ENCODE measurements at places on chromosomes 7 and 10.

GRCh38 chr10:81876253-81877077 lies 1.5 kb downstream of the NRG3 start:
- no peak for DNase-seq

DNA sequence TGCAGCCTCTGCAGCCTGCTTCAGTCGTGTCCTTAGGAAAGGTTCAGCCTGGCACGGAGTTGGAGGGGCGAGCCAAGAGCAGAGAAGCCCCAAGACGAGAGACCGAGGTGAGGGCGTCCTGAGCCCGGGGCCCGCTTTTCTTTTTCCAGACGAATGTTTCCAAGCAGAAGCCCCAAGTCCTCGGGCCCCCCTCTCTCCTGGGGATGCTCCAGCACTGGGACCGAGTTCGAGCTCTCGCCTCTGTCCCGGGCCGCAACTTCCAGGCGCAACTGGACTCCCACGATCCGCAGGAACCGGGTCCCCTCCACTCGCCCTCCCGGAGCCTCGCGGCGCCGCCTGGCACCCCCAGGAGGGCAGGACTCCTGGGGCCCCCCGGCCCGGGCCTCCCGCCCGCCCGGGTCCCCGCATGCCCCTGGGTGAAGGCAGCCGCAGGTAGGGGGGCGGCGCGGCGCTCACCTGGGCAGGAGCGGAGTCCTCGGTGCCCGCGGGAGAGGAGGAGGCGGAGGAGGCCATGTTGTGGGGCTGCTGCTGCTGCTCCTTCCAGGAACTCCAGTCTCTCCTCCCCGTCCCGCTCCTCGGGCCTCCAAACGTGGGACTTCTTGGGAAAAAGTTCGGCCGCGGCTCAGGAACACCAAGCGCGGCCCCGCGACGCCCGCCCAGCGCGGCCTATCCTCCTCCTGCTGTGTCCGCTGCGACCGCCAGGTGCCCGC lies 45.3 kb upstream of the CDK1 start:
- DNase-seq, result peak; percentile 9

- no peak for DNase-seq
Measured at GRCh38 chr7:158355456-158356065, 232.1 kb downstream of the PTPRN2 start.

GRCh38 chr10:15365692-15366091 lies 5.4 kb downstream of the FAM171A1 start:
- DNase-seq, result no peak

DNA sequence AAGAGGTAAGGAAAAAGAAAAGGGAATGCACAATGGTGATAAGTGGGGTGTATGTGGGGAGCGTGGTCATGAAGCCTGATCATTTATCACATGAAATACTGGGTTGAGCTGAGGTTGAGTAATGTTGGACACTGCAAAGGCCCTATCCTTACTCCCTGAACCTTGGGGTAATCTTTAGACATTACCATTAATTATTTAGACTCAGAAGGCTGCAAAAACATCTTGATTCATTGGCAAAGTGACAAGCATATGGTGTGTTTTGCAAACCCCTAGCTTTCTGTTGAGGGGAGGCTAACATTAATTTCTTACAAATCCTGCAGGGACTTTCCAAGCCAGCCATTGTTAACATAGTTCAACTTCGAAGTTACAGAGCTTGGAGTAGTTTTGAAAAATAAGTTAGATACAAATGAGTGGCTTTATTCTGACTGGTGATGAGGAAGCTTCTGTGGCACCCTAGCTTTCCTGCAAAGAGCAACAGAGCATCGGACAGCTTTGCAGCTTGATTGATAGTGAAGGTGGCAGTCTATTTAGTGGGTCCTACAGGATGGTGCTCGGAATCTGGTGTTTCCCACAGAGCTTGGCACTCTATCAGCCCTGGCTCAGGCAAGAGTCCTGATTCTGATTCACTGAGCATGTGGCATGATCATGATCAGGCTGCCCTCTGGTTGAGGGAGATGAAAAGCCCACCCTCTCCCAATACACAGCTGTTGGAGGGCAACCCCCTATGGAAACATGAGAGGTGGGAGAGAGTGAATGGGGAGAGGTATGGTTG lies 153.7 kb upstream of the NPVF start:
- no peak for DNase-seq

GRCh38 chr7:28591041-28591674 lies 178.8 kb downstream of the CREB5 start:
- DNase-seq, result no peak

- DNase-seq, result no peak
Measured at GRCh38 chr10:87794285-87794684, 23.7 kb downstream of the ATAD1 start.

DNA sequence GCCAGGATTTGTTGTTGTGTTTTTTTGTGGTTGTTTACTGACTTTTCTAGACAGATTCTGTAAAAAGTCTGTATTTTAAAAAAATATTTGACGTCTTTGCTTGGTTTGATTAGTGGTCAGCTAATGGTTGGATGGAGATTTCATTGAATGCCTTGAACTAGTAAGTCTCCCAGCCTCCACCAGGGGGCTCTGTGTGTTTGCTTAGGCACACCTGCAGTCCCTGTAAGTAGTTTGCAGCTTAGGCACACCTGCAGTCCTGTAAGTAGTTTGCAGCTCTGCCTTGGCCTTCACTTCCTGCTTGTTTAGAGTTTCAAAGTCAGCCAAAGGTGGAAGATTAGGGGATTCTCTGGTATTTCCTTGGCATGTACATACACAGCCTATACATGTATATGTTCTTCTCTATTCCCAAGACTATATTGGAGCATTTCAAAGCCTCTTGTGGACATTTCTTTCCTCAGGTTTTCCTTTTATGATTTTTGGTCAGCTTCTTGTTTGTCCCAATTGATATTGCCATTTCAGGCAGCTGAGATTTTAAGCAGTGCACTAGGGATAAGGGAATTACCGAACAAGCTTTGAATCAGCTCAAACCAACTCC lies 101.6 kb downstream of the CCSER2 start:
- DNase-seq, result no peak

- DNase-seq, result no peak
Measured at GRCh38 chr10:70515035-70515667, 36.6 kb downstream of the PALD1 start.

DNA sequence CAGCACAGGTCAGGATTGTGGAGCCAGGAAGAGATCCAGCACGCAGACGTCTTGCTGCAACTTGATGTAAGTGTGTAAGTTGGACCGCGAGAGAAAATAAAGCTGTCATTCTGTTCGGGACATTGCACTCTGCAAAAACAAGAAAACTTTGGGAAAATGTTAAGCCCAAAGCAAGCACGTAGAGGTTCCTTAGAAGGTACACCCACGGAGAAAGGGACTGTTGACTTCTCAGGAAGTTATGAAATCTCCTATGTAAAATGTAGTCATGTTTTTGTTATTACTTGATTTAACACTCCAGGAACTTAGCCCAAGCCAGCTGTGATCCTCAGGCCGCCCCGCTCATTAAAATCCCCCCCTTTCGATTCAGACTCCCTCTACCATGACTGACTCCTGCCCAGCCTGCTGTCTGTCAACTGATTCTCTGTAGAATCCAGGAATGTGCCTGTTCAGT lies 196.1 kb upstream of the TCF7L2 start:
- DNase-seq, result no peak

- no peak for DNase-seq
Measured at GRCh38 chr7:68183176-68183575, 1186.5 kb downstream of the TYW1 start.

- no peak for DNase-seq
Measured at GRCh38 chr10:1366322-1366691, 310.1 kb downstream of the WDR37 start.

GRCh38 chr7:38191791-38192190 lies 13.7 kb downstream of the STARD3NL start:
- DNase-seq, result no peak

DNA sequence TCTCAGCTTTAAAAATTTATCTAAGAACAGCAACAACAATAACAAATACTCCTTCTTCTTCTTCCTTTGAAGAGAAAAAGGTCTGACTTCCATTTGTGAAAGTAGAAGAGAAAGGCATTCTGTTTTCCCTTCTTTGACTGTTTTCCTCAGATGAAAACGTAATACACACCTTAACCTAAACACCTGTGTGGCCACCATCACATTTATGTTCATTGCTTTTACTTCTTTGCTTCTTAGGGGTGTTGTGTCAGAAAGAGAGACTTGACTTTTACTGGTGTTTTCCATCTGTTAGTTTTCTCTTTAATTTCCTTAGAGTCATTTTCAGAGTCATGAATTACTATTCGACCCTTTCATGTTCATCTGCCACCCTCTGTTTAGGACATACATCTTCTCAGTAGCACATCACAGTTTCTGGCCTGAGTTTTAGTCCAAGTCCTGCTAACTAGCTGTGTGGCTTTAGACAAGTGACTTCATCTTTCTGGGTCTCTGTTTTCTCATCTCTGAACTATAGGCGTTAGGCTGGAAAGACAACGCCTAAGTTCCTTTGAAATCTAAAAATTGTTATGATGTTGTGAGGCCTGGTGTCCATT lies 283.8 kb downstream of the GATA3 start:
- DNase-seq, result no peak

GRCh38 chr10:61609701-61610100 lies 53.0 kb upstream of the CABCOCO1 start:
- no peak for DNase-seq

DNA sequence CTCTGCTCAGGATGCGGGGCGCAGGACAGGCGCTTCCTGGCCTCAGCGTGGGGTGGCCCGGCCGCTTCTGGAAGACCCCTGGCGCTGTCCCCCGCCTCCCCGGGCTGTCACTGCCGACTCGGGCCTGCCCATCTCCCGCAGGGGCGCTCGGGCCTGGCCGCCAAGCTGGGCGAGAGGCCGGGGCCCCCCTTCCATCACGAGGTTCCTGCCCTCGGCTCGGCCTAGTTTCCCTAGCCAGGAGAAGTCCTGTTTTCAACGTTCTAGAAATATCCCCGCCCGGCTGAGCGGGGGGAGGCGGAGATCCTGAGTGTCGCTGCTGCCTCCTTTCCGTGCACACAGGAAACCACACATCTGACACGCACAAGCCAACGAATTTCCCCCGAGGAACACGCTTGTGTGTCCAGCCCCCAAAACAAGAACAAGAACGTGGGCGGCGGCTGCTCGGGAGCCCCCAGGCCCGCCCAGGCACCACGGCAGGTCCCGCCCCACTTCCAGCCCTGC lies 33.7 kb downstream of the AP5Z1 start:
- no peak for DNase-seq

DNA sequence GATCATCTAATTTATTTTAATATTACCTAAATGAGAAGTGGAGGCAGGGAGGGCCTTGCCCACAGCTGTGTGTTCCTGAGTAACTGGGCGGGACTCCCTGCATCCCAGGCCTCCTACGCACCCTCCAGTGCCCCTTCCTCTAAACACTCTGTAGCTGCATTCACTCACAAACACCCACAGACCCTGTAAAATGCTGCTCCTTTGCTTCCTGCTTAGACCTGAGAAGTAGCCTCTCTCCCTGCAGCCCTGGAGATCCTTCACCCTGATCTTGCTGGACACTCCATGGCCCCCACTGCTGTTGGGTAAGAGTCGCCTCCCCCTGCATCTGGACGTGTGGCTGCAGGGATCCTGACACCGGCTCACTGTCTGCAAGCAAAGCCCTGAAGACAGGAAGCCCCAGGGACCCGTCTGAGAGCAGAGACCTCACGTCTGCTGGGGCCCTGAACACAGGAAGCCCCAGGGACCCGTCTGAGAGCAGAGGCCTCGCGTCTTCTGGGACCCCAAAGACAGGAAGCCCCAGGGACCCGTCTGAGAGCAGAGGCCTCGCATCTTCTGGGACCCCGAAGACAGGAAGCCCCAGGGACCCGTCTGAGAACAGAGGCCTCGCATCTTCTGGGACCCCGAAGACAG lies 589.8 kb downstream of the DNAJB6 start:
- no peak for DNase-seq

- DNase-seq, result no peak
Measured at GRCh38 chr7:15306296-15306695, 255.5 kb downstream of the AGMO start.

GRCh38 chr10:12243864-12244620 lies 48.1 kb downstream of the CDC123 start:
- DNase-seq, result no peak

GRCh38 chr7:108135446-108136190 lies 5.5 kb upstream of the LAMB4 start:
- DNase-seq, result no peak

GRCh38 chr7:122802301-122802751 lies 83.9 kb downstream of the CADPS2 start:
- peak; percentile 33 for DNase-seq

DNA sequence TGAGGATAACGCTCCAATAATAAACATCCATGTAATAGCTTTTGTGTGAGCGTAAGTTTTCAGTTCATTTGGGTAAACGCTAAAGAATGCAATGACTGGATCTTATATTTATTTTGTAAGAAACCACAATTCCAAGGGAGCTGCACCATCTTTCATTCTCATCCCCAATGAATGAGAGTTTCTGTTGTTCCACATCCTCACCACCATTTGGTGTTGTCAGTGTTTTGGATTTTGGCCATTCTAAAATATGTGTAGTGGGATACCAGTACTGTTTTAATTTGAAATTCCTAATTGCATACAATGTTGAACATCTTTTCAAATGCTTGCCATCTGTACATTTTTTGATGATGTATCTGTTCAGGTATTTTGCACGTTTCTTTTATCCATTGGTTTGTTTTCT lies 50.9 kb upstream of the SEMA3D start:
- DNase-seq, result no peak

GRCh38 chr10:116752563-116752962 lies 10.2 kb upstream of the HSPA12A start:
- DNase-seq, result no peak

GRCh38 chr10:86439544-86439943 lies 72.9 kb upstream of the GRID1 start:
- no peak for DNase-seq

DNA sequence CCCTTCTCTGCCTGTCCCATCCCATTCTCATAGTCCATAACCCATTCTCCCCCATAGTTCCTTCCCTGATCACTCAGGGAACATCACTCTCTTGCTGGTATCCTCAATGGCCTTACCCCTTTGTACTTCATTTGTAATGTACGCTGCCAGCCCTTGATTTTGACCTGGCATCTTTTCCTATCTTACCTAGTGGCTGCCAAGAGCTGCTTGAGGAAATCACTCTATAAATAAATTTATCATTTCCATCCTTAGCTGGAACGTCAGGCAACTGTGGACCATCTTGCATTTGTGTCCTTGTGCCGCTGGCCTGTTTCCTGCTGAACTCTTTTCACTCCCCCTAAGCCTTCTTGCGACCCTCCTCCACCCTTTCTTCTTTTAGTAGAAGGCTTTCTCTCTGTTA lies 14.0 kb downstream of the CDK14 start:
- DNase-seq, result no peak

DNA sequence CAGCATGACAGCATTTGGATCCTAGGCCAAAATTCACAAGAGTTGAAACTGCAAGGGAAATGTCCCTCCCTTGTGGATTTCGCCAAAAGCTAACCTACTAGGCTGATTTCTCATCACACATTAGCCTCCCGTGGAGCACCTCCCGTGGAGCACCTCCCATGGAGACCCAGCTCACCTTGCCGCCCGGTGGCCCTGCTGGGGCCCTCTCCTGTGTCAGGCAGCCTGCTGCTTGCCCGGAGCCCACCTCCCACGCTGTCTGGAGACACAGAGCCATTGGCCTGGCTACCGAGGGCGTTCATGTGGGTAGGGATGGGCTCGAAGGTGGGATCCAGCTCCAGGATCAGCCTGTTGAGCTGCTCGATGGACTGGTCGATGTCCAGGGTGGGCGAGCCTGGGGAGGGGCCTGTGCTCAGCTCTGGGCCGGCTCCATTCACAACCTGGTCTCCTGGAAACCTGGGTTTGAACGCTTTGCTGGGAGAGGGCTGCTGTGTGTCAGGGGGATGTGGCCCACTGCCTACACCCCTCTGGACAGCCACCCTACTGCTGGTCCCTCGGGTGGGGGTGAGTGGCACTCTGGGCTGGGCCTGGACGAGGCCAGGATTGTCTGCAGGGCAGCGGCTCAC lies 213.6 kb downstream of the TNS3 start:
- DNase-seq, result no peak
